Natural killer cell (primary cell): ENCODE measurements at places on chromosomes 16 and 17.

DNA sequence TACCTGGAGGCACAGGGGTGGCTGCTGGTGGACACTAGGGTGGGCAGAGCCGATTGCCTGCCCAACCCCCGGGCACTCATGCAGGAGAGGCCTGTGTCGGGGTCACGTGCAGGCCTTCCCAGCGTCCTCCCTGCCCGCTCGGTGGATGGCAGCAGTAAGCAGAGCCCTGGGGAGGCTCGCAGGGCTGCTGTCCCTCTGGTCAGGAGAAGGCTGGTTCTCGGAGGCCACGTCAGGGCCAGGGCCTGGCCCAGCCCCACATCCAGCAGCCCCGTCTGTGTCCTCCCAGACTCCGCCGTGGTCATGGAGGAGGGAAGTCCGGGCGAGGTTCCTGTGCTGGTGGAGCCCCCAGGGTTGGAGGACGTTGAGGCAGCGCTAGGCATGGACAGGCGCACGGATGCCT is 35.6 kb downstream of the TSC2 start:
- no peak for DNase-seq

GRCh38 chr17:77459018-77459755 is 318.4 kb downstream of the SEC14L1 start:
- peak; percentile 60 for DNase-seq

DNA sequence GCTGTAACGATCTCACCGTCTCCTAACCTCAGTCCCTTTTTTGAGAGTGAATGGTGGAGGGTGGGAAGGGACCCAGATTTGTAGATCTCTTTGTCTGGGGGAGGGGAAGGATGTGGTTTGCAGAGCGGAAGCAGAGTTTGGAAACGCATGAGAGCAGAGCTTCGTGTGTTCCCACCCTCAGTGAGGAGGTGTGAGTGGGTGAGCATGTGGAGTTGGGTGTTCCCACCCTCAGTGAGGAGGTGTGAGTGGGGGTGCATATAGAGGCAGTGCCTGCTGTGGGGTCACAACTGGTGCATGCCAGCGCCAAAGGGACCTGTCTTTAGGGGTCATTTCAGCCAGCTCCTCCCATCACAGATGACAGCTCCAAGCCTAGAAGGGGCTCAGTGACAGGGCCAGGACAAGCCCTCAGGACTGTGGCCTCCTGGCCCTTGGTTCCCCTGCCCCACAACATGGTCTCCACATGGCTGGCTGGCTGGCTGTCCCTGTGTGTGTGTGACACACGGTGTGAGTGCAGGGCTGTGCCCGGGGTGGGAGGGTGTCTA is 1.8 kb upstream of the CISD3 start:
- peak; percentile 91 for DNase-seq

DNA sequence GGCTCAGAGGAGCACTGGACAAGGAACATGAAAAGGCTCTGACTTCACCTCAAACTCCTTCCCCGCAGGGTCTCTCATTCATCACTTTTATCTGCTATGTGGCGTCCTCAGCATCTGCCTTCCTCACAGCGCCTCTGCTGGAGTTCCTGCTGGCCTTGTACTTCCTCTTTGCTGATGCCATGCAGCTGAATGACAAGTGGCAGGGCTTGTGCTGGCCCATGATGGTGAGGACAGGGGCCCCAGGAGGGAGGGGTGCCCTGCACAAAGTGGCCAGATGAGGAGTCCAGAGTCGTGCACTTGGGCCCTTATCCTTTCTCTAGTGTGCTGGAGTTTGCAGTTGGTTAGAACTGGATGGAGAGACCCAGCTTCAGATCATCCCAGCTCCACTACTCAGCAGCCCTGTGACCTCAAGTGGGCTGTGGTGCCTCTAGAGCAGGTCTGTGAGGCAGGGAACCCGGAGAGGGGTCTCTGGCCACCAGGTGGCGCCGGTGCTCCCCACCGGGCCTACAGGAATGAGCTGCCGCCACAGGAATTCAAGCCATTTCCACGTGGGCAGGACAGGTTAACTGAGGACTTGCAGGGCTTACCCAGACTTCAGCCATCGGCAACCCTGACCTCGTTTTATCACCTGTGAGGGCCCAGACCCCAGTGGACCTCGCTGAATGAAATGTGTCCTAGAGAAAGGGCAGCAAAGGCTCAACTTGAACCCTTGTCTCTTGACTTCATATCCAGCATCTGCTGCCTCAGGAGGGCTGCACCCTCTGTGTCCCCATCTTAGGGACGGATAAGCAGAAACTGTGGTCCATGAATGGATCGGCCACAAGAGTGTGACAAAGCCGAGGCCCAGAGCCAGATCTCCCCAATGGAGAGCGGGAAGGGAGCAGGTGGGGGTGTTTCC is 4.0 kb downstream of the CMTM3 start:
- DNase-seq = peak; percentile 88

DNA sequence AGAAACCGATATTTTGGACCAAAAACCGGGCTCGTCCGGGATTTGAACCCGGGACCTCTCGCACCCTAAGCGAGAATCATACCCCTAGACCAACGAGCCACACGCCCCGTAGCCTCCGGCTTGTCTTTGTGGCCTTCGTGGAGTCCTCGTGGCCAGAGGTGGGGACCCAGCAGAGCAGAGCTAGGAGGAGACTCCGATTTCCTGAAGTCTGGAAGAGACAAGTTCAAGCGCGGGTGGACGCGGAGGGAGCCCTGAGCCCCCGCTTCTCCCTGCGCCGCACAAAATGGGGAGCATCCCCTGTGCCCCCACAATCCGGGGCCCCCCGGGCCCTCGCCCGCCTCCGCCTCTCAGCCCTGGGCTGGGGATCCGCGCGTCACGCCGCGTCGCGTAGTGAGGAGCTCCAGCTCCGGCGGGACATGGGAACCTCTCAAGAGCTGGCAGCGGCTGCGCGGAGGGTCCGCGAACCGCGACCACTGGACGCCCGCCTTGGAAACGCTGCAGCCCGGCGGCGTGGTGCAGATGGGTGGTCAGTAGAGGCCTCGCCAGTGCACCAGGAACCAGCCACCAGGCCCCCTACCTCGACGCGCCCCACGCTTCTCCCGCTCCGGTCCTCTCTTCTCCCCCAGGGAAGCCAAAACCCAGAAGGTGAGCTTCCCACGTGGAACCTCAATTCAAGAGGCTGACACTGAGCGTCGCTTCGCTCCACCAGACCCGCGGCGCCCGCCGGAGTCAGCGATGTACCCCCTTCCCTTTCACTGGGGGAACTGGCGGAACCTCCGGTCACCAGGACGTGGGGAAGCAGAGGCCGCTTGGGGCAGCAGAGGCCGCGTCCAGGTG is 5.2 kb upstream of the OR1F1 start:
- DNase-seq = no peak

GRCh38 chr17:29674281-29674680 is 51.6 kb upstream of the CORO6 start:
- DNase-seq = peak; percentile 26

GRCh38 chr16:84190731-84191388 is at the start of gene ADAD2:
Gene ADAD2, plus strand, starts transcription at chr16:84191157. Its CDS starts 74 bp downstream, at chr16:84191231.
- no peak for DNase-seq

- DNase-seq = no peak
Measured at GRCh38 chr17:65532101-65532890, 29.2 kb downstream of the AXIN2 start.

DNA sequence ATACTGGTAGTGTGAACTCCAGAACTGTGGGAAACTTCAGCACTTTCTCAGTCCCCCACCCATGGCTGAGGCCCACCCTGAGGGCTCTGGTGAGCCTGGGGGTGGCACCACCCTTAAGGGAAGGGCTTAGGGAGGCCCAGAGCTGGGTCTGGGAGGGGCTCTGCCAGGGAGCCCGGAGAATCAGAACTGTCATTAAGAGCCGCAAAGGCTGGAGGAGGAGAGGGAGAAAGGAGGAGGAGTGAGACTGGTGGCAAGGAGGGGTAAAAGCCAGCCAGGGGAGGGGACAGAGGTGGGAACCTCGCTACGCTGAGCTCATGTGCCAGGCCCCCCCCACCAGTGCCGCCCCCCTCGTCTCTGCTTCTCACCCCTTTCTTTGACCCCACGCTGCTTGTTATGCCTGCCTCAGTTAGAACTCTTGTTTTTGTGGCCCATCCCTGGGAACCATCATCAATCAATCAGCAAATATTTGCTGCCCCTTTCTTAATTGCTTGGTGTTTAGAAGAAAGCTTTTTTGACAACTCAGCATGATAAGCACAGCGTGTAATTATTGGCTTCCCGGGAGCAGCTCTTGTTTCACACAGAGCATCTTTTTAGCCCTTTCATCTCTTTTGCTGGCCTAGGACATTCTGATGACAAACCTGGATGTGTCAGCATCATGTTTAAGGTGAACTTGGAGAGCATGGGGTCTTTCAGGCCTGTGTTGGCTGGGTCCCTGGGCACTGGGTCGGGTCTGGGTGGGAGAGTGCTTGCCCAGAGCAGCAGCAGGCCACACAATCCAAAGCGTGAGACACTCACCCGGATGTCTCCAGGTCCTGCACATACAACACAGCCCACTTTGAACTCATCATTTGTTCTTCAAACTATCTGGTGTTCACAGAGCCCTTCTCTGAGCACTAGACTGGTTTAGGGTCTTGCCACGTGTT is 77.7 kb downstream of the NETO2 start:
- no peak for DNase-seq

- DNase-seq = no peak
Measured at GRCh38 chr16:72991644-72992043, 56.3 kb downstream of the ZFHX3 start.

GRCh38 chr17:67602974-67603373 is 114.8 kb upstream of the NOL11 start:
- DNase-seq = peak; percentile 71

DNA sequence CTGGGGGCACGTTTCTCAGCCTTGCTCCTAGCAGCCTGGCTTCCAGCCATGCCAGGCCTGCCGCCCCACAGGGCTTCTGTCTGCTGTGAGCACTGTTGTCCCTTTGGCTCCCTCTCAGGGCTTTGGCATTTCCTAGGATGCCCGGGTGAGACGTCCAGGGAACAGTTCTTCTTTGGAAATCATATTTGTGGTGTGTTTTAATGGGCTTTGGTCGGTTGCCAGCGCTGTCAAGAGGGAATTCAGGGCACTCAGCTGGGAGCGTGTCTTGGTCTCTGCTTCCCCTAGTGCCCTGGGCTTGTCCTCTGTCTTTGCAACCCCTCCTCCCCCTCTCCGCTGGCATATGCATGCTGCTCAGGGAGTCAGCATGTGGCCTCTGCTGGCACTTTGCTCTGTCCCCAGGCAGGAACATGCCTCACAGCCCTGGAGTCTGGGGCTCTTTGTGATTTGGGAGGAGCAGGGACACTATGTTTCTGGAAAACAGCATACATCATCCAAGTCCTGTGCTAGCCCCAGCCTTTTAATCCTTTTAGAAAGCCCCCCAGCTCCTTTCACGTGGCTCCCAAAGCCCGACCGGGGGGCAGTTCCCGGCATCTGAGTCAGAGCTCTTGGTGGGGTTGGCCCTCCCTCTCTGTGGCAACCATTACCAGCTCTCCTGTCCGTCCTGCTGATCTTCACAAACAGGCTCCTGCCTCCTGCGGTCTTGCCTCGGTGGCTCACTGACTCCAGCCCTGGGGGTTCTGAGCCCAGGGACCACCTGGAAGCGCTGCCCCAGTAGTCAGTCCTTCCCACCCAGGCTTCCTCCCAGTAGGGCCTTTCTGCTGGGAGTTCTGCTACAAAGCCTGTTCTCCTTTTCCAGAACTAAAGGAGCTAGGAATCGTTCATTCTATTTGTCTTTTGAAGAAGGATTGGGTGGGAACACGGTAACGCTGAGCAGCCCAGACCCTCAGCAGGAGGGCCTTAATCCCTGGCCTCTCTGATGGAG is 26.7 kb downstream of the SAP30BP start:
- DNase-seq = no peak

DNA sequence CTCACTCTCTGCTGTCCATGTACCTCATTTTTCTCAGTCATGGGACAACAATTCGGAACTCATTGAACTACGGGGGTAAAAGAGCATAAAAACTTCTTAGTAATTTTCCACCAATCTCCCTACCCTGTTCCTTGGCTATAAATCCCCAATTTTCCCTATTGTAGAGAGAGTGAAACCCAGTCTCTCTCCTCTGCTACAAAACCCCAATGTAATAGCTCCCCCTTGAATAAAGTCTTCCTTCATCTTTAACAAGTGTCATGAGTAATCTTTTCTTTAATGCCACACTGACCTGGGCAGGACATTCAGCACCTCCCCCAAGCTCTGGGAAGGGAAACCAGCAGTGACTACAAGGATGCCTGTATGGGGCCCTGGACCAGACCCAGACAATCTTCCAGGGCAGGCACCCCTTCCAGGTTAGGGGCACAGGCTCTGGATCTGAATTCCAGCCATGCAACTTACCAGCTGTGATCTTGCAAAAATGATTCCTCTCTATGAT is 10.2 kb upstream of the EIF1 start:
- DNase-seq = no peak

DNA sequence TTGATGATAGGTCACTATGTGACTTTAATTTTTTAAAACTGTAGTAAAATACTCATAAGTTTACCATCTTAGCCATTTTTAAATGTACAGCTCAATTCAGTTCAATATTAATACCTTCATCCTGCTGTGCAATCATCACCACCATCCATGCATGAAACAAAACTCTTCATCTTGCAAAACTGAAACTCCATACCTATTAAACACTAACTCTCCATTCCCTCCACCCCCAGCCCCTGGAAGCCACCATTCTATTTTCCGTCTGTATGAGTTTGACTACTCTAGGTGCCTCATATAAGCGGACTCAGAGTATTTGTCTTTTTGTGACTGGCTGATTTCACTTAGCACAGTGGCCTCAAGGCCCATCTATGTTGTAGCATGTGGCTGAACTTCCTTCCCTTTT is 9.4 kb upstream of the CNEP1R1 start:
- no peak for DNase-seq

GRCh38 chr16:30755955-30756780 is 5.7 kb downstream of the CFAP119 start:
- DNase-seq = no peak

- no peak for DNase-seq
Measured at GRCh38 chr16:1043881-1044451, 28.6 kb upstream of the SSTR5 start.

DNA sequence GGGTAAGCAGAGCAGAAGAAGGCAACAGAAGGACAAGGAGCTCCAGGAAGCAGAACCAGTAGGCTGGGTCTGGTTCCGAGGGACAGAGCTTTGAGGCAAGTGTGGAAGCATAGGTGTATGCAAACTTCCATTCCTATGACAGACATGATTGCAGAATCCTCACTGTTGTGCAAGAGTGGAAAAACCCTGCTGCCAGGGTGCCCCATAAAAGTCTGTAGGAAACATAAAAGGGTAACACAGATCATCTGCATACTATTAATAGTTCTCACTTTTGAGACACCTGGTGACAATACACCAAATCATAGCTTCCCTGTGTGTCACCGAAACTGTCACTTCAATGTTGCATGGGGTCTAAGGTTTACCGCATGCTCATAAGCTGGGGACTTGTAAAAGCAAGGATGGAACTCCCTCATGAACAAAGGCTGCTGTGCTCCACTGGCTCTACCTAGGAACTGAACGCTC is 39.7 kb downstream of the ARHGAP17 start:
- no peak for DNase-seq

- no peak for DNase-seq
Measured at GRCh38 chr16:590188-590814, 435 bp downstream of the RAB40C start.

DNA sequence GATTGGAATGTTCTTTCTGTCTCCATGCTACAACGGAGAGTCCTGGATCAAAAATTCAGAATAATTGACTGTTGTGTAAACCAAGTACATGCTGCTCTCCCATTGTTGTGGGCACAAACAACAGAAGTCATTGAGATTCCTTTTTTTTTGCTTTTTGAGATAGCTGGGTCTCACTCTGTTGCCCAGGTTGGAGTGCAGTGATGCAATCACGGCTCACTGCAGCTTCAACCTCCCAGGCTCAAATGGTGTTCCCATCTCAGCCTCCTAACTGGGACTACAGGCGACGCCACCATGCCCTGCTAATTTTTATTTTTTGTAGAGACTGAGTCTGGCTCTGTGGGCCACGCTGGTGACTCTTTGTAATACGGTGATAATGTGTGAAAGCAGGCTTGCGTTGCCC is 24.5 kb downstream of the NDE1 start:
- no peak for DNase-seq

GRCh38 chr16:27452569-27453493 is 50.9 kb downstream of the IL21R start:
- DNase-seq = peak; percentile 28
